ENCODE measurements at places on chromosomes 2 and 18.

- no peak for DNase-seq
These were observed 2.2 kb upstream of the BCL2L11 start for GRCh38 chr2:111118481-111118980.

GRCh38 chr2:7117076-7117475 is 199.9 kb downstream of the RNF144A start:
- DNase-seq: no peak

- DNase-seq: no peak
These were observed 150.0 kb upstream of the EPB41L3 start for GRCh38 chr18:5693699-5694294.

DNA sequence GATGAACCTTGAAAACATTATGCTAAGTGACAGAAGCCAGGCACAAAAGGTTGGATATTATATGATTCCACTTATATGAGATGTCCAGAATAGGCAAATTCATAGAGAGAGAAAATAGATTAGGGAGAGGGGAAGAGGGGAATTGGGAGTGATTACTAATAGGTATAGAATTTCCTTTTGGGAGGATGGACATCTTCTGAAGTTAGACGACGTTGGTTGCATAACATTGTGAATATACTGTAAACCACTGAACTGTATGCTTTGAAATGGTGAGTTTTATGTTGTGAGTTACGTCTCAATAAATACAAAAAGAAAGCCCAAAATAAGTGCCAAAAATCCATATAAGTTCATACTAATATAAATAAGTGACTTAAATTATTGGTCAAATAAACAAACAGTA is 18.6 kb upstream of the CYP26B1 start:
- DNase-seq: no peak

- no peak for DNase-seq
These were observed 136.9 kb upstream of the SIX3 start for GRCh38 chr2:44804406-44805265.

DNA sequence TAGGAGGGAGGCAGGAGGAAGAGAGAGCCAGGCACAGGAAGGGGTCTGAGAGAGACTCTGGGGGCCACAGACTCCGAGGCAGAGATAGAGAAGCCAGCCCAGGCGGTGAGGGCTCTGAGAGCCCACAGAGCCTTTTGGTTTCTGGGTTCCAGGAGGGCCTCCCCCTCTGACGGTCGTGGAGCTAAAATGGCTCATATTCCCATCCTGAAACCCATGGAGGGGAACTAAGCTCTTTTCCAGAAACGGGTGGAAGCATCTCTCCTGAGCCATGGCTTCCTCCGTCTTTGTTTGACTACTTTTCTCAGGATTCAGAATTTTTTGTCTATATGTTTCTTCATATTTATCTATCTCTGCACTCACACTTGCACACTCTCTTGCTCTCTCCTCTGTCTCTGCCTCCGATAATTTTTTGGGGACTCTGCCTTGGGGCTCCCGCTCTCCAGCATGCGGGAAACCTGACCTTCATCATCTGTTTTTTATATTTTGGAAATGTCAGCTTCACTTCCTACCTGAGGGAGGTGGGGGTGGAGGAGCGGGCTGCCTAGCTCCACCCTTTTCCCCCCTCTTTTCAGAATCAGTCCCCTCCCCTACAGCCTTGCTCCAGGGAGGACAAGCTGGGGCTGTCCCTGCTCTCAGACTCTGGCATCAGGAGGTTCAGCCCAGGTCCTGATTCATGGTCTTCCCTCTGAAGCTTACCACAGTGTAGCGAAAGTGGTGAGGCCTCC is 5.0 kb upstream of the PKDCC start:
- no peak for DNase-seq

GRCh38 chr2:158255257-158255656 is 153.6 kb downstream of the UPP2 start:
- DNase-seq: no peak

- DNase-seq: no peak
These were observed 833 bp downstream of the EPB41L5 start for GRCh38 chr2:120013597-120014223.

DNA sequence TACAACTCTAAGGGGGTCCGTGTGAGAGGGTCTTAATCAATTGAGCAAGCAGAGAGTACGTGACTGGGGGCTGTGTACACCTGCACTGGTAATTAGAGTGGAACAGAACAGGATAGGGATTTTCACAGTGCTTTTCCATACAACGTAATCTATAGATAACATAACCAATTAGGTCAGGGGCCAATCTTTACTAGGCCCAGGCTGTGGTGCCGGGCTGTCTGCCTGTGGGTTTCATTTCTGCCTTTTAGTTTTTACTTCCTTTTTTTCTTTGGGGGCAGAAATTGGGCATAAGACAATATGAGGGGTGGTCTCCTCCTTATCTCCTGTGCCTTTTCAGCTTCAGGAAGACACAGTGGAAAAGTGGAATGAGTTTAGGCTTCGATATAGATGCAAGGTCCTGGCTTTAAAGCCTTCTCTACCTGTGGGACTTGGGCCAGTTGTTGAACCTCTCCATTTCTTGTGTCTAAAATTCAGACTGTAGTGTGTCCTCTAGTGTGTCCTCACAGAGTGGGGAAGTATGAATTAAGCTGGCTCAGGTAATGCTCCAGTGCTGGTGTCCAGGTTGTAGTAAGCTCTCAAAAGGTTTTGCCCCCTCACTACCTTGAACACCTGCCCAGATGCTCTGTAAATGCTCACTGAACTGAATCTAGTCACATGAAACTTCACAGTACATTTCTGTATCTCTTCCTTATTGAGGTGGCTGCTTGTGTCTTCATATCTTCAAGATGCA is 422.8 kb downstream of the SETBP1 start:
- DNase-seq: no peak

GRCh38 chr2:40725950-40726349 is 274.1 kb upstream of the SLC8A1 start:
- no peak for DNase-seq

DNA sequence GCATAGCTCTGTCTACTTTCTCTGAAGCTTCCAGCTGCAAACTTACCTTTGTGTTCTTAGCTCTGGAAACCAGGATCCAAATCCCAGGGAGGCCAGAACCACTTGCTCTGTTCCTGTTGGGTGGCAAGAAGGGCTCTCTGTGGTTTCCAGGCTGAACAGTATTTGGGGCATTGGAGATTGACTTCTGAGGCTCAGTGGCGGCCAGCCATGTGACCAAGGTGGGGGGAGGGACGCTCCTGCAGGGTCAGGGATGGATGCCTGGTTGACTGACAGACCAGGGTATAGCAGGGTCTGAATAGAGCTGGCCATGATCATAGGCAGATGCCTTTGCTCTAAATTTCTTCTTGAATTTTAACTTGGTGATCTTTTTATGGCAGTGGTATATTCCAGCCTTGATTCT is 15.1 kb downstream of the SLC4A5 start:
- DNase-seq: no peak

- no peak for DNase-seq
These were observed 120.7 kb downstream of the INHBB start for GRCh38 chr2:120466704-120467054.

- DNase-seq: peak; percentile 44
These were observed 128.5 kb downstream of the STK39 start for GRCh38 chr2:168118733-168119514.
